Brain (organoid and tissue), 16 donors: ENCODE measurements at places on chromosomes 2 and 18. TPM values are rescaled to one million over a fixed set of nuclear protein-coding genes. Genes with fewer than 3 reads are reported as not detected.
A peak's percentile ranks its signal among the peaks of the same experiment; 100 is the strongest.

Gene DLX2
- polyA plus RNA-seq, result 0.17 TPM

DNA sequence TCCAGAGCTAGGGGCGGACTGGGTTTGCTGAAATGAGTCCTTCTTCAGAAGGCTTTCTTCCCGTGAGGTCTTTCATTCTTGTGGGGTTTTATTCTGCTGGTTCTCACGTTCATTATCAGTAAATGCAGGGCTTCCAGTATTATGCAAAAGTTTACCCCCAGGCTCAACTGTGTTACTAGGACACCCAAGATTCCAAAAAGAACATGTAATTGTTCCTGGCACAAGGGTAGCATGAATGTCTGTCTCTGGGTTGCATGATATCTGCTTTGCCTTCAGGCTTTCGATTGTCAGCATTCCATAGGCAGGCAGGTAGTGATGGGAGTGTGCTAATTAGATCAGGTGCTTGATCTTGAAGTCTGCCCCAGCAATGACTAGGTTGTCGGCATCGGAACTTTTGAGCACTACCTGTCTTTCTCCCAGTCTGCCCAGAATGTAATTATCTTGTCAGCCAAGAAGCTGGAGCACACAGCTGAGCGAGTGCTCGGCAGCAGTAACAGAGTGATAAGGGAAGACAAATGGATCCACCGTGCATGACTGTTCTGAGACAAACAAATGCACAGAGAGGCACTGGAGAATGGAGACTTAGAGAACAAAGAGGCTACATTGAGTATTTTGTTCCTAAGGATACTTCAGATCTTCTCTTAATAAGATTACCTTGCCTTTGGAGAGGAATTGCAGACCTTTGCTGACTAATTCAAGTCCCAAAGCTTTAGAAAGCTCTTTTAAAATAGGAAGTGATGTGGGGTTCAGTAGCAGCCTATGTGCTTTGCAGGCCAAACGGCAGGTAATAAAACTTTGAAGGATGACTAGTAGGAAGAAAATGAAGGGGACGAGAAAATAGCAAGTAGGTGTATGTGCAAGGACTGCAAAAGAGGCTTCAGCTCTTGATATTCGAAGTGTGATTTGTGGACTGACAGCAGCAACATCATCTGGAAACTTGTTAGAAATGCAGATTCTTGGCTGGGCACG, 41.9 kb downstream of the ITGB6 start:
- DNase-seq, result peak; percentile 64

GRCh38 chr18:7436166-7436565, 130.9 kb upstream of the PTPRM start:
- DNase-seq, result no peak

DNA sequence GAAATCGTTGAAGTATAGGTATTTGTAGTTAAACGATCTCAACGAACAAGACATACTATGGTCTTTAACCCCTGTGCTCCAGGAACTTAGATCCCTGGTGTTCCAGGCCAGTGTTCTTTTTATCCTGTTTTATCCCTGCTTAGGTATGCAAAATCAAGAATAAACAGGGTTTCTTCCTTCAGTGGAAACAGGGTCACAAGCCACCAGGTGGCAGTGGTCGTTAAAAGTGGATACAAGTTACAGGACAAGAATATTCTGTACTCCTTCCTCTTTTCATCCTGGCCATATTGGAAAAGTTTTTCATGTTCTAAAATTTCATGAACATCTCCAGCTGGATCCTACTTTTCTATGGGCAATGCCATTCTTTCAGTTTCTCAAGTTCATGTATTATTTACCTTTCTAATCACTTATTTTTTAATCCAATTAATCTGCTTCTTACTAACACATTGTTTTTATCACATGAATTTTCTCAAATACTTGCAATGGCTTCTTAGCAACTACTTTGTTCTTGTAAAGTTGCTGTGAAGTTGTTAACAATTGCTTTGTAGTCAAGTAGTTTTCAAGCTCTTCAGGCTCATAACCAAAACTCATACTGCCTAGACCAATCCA, 16.4 kb upstream of the HNMT start:
- DNase-seq, result peak; percentile 76

GRCh38 chr2:122135021-122135937, 379.8 kb downstream of the TSN start:
- DNase-seq, result no peak

DNA sequence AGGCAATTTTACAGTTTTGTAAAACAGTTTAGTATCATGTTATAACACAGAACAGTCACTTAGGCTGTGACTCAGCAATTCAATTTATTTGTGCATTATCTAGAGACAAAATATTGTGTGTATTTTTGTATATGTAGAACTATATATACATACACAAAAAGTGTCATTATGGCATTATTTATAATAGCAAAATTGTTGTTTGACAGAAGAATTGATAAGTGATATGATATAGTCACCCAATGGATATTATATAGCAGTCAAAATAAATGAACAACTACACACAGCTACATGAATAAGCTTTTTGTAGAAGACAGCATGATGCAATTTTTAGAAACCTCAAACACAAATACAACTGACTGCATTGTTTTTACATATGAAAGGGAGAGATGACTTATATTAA, 334.0 kb downstream of the TRIB2 start:
- DNase-seq, result no peak

GRCh38 chr2:81658227-81658626, 1353.7 kb upstream of the LRRTM1 start:
- DNase-seq, result no peak

Gene KLHL14
- 9.5 TPM for polyA plus RNA-seq

DNA sequence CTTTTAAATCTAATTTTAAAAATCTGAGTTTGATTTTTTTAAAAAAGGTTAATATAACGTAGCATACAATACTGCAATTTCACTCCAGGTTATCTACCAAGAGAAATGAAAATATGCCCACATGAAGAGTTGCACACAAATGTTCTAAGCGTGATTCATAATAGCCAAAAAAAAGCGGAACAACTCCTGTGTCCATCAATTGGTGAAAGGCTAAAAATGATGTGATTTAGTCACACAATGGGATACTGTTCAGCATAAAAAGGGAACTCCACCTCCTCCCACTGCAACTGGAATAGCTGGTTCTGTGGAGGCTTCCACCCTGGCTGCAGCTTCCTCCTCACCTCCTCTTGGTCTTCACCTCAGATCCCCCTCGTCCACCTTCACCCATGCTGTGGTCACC, 132.8 kb downstream of the PIK3C3 start:
- no peak for DNase-seq

DNA sequence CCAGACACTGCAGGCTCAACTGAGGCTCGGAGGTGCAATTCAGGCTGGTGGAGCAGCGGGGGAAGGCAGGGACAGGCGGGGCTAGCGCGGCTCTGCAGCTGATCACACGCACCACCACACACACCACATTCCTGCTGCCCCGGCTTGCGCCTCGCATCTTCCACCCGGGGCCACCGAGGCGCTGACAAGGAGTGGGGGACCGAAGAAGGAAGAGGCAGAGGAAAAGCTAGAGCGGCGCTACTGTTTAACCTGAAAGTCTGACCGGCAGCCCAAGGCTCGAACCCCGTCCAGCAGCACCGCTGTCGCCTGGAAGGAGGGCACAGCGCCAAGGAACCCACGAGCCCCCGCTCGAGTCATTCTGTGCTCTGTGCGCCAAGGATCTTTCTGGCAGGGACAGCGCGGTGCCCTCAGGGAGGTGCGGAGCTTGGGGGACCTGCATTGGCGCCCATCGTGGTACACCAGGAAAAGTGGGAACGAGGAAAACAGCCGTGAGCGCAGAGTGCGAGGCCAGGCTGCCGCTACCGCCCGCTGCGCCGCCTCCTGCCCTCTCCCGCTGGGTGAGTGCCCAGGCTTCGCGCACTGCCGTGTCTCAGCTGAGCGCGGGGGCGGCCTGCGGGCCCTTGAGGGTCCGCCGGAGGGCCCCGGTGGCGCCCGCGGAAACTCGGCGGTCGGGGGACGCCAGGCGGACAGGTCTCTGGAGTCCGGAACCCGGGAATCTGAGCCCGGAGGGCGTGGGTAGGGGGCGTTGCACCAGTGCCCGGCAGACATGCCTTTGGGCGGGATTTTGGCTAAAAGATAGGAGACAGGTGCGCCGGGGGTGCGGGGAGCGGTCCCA, 860 bp upstream of the KCNJ3 start:
- DNase-seq, result peak; percentile 77

Gene TSPYL6
- polyA plus RNA-seq, result not detected

DNA sequence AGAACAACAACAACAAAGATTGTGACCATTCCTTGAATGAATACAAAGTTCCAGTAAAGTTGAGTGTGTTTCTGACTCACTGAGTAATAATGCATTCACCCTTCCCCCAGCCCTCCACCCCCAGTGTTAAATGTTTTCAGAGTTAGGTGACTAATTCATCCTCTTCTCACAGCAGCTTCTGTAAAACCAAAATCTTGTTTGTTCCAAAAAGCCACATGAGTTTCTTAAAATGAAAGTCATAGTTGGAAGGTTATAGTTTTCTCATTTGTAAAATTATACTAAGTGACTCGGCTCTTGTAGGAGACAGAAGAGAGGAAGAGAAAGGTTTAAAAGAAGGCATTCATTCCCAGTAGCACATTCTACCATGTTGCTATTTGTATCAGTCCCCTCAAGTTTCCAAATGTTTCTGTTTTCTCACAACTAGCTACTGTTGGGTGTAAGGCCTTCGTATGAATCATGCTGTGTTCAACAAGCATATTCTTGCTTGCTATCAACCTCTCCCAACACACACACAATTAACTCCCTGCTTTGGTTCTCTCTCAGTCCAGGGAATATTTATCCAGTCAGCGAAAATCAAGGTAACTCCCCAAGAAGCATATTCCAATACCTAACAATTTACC, 75.3 kb downstream of the MBD2 start:
- DNase-seq, result no peak

Gene STARD6
- polyA plus RNA-seq, result 0.75 TPM

GRCh38 chr18:56380685-56381084, 257.7 kb downstream of the TXNL1 start:
- no peak for DNase-seq

- no peak for DNase-seq
Observed at GRCh38 chr2:212540341-212540740, 1.7 kb upstream of the ERBB4 start.

DNA sequence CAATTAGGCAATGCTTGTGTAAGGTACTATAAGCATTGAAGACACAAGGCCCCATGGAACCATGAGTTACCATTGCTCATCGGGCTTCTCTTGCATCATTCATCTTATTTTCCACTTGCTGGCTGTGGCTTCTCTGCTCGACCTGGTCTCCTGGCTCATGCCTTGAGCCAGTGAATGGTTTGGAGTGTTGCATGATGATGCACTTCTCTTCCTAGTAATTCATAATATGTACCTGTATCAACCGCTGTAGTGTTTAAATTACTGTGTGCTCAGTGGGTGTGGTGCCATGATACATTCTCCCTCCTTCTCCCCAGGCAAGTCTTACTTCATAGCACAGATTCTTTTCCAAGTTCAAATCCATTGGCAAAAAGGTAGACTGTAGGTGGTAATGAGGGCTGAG, 66.8 kb downstream of the ABCA12 start:
- no peak for DNase-seq
